Mammary epithelial cell (primary cell): ENCODE measurements at places on chromosomes 6 and 20. TPM values are rescaled to one million over a fixed set of nuclear protein-coding genes. Genes with fewer than 3 reads are reported as not detected.

DNA sequence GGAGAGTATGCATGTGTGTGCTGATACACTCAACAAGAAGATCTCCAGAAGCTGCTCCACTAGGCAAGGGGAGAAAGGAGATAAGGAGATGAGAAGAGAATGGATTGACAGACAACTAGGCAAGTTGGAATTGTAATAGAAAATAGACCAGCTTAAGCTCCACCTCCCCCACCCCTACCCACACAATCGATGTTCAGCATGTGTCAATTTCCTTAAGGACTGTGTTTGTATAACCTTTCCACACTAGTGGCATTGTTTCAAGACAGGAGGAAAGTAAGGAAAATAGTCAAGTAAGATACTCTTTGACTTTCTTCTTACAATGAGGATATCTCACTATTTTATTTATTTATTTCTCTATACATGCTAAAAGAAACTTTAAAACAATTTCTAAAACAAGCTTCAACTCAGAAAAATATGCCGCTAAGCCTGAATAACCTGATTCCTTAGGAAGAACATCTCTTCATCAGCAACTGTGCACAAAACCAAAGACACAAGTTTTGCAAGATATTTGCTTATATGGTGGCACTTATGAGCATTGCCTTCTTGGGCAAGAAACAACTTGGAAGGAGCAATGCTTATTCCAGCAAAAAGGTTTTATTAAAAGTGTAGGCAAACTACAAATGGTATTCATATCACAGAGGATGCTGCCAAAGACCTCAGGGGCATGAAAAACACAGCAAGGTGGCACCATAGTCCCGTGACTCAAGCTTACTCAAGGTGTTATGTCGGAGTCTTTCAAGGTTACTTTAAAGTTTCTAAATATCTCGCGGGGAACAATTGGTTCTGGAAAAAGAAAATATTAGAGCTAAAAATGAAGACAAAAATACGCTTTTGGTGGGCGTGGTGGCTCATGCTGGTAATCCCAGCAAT is 249.1 kb downstream of the COL12A1 start:
- no peak for DNase-seq

The SCUBE3 gene
- total RNA-seq, result 0.19 TPM in 1 of 2 replicates, not detected in the other

- peak; percentile 85 for DNase-seq
Measured at GRCh38 chr6:106084106-106084988, 1.8 kb upstream of the PRDM1 start.

The SLC44A4 gene
- not detected for total RNA-seq

The RBPJL gene
- not detected in 2 replicates for total RNA-seq

The DLK2 gene
- total RNA-seq, result 45.2 TPM

DNA sequence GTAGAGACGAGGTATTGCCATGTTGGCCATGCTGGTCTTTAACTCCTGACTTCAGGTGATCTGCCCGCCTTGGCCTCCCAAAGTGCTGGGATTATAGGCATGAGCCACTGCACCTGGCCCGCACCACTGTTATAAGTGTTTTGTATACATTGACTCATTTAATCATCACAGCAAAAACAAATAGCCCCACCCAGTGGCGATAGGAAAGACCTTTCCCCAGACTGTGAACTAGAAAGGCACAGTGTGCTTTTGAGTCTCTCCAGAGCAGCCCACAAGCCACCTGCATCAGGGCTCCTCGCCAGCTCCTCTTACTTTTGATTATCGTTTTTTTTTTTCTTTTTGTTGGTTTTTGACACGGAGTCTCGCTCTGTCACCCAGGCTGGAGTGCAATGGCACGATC is 27.9 kb upstream of the ZFP64 start:
- DNase-seq, result no peak

The CRISP2 gene
- not detected for total RNA-seq

- DNase-seq, result no peak
Measured at GRCh38 chr6:125717120-125717731, 32.2 kb upstream of the HEY2 start.

The PPP1R16B gene
- not detected in 2 replicates for total RNA-seq
